Parietal lobe (tissue), 2 donors: ENCODE measurements at places on chromosomes 2 and 18. TPM values are rescaled to one million over a fixed set of nuclear protein-coding genes. Genes with fewer than 3 reads are reported as not detected.

Gene BMP10
- not detected for total RNA-seq

Gene CYBRD1
- 5.6 TPM for total RNA-seq

Gene APLF
- total RNA-seq, result 7.2 TPM

Gene TEX44
- total RNA-seq, result not detected

Gene ORC4
- total RNA-seq, result 96.7 TPM

Gene APOB
- 0.94 TPM for total RNA-seq

Gene GCG
- not detected for total RNA-seq

Gene HEATR5B
- total RNA-seq, result 137 TPM

Gene ALPG
- total RNA-seq, result not detected

Gene AMER3
- total RNA-seq, result 45.4 TPM

Gene REG3A
- not detected for total RNA-seq

Gene PREPL
- 133 TPM for total RNA-seq

Gene DSC2
- total RNA-seq, result 4.1 TPM

Gene KIF5C
- 398 TPM for total RNA-seq

Gene SLC23A3
- 0.63 TPM for total RNA-seq

Gene TMEM169
- total RNA-seq, result 19.1 TPM

Gene CRYBA2
- not detected for total RNA-seq

Gene IL1RL2
- total RNA-seq, result 0.63 TPM

Gene TANC1
- total RNA-seq, result 16.0 TPM
